ENCODE measurements at places on chromosomes 16 and 17.

DNA sequence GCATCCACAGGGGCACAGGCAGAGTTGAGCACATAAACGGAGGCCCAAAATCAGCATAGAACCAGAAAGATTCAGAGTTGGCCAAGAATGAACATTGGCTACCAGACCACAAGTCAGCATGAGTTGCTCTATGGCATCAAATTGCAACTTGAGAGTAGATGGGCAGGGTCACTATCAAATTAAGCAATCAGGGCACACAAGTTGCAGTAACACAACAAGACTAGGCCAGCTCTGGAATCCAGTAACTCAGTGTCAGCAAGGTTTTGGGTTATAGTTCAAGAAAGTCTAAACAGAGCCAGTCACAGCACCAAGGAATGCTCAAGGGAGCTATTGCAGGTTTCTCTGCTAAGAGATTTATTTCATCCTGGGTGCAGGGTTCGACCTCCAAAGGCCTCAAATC, 12.9 kb downstream of the G6PC1 start:
- DNase-seq = no peak

- DNase-seq = no peak
Observed at GRCh38 chr17:81999976-82000802, 22.5 kb downstream of the CENPX start.

- no peak for DNase-seq
Observed at GRCh38 chr17:80106176-80106575, 4.8 kb downstream of the GAA start.

DNA sequence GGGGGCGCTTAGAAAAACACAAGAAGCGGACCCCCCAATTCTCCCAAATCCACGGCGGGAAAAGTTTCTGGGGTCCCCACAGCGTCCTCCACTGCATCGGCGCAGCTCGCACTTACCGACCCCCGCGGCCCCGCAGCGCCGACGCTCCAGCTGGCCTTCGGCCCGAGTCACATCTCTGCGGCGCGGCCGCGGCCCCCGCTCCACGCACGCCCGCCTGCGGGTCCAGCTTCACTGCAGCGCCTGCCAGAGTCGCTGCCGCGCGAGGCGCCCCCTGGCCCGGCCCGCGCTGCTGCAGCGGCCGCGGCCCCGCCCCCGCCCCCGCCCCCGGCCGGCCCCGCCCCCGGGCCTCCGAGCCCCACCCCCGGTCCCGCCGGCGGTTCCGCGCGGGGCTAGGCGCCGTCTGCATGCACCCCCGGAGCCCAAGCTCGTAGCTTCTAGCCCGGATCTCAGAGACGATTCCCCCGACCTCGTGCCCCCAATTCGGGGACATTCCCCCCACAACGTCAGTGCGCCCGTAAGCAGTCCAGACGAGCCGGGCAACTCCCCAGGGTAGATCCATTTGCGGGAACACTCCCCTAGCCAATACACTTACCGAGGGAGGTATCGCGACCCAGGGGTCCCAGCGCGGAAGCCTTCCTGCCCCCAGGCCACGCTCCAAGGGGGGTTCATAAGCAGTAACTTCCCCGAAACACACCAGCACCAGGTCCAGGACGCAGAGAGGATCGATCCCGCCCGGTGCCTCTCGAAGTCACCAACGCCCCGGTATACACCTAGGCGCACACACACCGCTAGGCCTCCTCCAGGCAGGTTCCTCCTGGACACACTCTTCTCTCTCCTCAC, at the start of gene GPRC5B:
TSS of gene GPRC5B (minus strand) at position 238 of the 840 bp plus-strand sequence. CDS start 12,003 bp downstream, outside the sequence.
- no peak for DNase-seq

DNA sequence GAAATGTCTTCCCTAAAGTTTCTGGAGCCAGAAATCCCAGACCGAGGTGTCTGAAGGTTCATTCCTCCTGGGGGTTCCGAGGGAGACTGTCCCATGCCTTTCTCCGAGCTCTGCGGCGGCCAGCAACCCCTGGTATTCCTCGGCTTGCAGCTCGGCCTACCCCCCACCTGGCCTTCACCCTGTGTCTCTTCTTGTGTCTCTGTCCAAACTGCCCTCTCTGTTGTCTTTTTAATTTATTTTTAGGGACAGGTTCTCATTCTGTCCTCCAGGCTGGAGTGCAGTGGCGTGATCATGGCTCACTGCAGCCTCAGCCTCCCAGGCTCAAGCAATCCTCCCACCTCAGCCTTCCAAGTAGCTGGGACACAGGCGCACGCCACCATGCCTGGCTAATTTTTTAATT, 211.7 kb downstream of the SEC14L1 start:
- DNase-seq = no peak

GRCh38 chr17:73956595-73957465, 246.6 kb upstream of the RPL38 start:
- no peak for DNase-seq

GRCh38 chr16:49439050-49439449, 65.4 kb downstream of the C16orf78 start:
- DNase-seq = no peak

DNA sequence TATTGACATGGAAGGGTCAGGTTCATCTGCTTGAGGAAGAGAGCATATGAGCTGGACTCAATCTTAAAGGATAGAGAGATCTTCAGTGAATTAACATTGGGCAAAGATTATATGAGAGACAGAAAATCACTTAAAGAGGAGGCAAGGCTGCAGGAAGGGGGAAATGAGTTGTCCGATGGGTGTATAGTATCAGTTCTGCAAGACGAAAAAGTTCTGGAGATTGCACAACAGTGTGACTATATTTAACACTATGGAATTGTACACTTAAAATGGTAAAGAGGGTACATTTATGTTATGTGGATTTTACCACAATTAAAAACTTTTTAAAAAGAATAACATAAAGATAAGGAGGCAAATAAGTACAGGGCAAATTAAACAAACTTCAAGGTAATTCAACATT, 80.7 kb downstream of the HELZ start:
- DNase-seq = no peak

- DNase-seq = no peak
Observed at GRCh38 chr17:57484081-57484666, 227.9 kb downstream of the MSI2 start.

DNA sequence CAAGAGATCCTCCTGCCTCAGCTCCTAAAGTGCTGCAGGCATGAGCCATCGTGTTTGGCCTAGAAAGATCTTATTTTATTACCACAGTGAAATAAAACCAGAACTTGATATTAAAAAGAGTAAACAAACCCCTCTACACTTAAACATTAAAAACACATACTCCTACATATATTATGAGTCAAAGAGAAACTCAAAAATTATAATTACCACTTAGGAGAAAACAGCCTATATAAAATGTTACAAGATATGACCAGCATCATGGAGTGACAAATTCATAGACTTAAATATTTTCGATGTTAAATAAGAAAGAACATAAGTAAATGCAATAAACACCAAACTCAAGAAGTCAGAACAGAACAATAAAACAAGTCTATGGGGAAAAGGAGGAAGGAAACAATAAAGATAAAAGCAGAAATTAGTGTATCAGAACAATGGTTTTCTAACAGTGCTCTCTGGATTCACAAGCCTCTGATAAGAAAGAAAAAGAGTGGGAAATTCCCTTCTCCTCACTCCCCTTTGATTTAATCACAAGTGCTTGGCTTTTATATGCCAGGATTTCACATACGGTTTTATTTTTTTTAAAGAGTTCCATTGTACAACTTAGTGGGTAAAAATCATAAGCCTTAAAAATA, 23.0 kb downstream of the SKAP1 start:
- DNase-seq = no peak

- DNase-seq = no peak
Observed at GRCh38 chr16:29687755-29688154, 8.8 kb downstream of the QPRT start.

- DNase-seq = no peak
Observed at GRCh38 chr16:70331588-70332358, 14.9 kb upstream of the DDX19A start.

DNA sequence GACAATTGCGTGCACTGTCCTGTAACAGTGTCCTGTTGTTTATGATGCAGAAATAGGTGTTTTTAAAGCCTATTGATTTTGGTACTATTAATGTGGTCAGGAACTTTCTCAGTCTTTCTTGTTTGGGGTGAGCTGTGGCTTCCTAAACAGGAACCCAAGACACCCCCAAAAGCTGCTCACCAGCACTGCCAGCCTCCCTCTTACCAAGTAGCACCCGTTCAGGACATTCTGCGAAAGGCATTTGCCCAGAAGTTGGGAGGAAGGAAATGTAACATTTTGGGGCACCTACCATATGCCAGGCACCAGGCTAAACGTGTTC, 21.6 kb upstream of the STH start:
- no peak for DNase-seq

DNA sequence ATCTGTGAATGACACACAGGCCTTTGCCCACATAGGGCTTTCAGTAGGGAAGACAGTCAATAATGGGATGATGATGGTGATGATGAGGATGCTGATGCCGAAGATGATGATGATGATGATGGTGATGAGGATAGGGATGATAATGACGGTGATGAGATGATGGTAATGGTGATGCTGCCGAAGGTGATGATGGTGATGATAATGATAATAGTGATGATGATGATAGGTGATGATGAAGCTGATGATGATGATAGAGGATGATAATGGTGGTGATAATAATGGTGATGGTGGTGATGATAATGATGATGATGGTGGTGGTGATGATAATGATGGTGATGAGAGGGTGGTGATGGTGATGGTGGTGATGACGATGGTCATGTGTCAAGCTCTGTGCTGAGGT, 12.9 kb downstream of the FOXL1 start:
- no peak for DNase-seq

DNA sequence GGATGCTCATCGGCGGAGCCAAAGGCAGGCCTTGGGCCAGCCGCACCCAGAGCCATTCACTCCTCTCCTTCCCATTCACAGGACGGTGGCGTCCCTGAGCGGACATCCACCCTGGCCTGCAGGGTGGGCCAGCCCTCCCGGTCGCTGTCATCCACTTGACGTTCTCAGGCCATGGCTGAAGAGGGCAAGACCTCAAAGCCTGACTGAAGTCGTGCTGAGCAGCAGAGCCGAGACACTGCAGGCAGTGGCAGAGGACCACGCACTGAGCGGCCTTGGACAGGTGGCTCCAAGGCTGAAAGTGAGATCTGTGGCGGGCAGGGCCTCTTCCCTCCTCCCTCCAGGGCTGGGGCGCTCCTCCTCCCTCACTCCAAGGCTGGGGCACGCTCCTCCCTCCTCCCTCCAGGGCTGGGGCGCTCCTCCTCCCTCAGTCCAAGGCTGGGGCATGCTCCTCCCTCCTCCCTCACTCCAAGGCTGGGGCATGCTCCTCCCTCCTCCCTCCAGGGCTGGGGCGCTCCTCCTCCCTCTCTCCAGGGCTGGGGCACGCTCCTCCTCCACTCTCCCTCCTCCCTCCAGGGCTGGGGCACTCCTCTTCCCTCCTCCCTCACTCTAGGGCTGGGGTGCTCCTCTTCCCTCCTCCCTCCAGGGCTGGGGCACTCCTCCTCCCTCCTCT, 24.1 kb downstream of the GNPTG start:
- DNase-seq = no peak

- no peak for DNase-seq
Observed at GRCh38 chr17:7882068-7882467, 6.5 kb upstream of the CHD3 start.

GRCh38 chr17:65121916-65122806, 15.0 kb upstream of the RGS9 start:
- no peak for DNase-seq

- DNase-seq = no peak
Observed at GRCh38 chr16:15477802-15478201, 43.4 kb downstream of the BMERB1 start.

DNA sequence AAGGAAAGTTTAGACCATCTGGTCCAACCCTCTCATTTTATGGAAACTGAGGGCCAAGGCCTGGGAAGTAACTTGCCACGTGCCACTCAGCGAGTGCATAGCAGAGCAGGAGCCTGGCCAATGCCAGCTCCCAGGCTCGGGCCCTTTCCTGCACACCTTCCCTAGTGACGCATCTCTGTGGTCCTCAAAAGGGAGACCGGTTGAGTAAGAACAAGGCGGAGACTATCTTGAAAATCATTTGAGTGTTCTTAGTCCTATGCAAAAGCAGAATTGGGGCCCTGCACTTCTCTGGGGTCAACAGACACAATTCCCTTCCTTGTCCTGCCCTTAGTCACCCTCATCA, 2.8 kb downstream of the CCL4 start:
- DNase-seq = no peak

DNA sequence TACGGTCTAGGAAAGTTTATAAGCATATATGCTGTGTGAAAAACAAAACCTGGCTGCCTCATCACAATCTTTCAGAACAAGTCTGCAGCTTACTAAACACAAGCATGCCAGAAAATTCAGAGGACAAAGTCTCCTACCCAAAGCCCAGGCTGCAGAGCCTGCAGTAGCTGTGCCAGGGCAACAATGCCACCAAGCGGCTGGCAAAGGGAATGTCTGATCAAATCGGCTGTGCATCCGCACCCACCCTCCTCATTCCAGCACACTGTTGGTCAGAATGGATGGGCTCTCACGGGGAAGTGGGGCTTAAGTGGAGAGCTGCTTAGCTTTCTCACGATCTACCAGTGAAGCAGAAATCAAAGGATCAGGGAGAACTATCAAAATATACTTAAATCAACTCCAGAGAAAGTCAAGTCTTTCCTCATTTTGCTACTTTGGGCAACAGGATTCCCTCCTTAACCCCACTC, 73.5 kb downstream of the CYTH1 start:
- no peak for DNase-seq

- DNase-seq = no peak
Observed at GRCh38 chr17:80203471-80203963, 16.6 kb downstream of the SGSH start.

DNA sequence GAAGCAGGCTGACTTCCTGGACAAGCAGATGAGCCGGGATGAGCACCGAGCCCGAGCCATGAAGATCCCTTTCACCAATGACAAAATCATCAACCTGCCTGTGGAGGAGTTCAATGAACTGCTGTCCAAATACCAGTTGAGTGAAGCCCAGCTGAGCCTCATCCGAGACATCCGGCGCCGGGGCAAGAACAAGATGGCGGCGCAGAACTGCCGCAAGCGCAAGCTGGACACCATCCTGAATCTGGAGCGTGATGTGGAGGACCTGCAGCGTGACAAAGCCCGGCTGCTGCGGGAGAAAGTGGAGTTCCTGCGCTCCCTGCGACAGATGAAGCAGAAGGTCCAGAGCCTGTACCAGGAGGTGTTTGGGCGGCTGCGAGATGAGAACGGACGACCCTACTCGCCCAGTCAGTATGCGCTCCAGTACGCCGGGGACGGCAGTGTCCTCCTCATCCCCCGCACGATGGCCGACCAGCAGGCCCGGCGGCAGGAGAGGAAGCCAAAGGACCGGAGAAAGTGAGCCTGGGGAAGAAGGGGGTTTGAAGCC, 11.0 kb downstream of the NFE2L1 start:
- DNase-seq = no peak

DNA sequence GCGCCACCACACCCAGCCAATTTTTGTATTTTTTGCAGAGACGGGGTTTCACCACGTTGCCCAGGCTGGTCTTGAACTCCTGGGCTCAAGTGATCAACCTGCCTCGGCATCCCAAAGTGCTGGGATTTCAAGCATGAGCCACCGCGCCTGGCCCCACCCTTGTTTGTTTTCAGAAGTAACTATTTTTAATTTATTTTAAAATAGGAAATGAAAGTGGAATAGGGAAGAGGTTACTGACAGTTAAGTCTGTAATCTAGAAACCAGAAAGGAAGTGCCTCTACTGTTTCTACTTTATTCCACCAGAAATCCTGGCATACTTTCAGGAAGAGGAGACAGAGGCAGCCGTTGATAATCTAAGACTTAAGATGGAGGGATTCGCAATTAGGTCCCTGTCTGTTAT, 225.6 kb downstream of the TANC2 start:
- no peak for DNase-seq

All from NCI-H2081 treated with DMSO at 0.1 percent for 48 hours (cell line).